ENCODE measurements at places on chromosomes 3 and 15.

DNA sequence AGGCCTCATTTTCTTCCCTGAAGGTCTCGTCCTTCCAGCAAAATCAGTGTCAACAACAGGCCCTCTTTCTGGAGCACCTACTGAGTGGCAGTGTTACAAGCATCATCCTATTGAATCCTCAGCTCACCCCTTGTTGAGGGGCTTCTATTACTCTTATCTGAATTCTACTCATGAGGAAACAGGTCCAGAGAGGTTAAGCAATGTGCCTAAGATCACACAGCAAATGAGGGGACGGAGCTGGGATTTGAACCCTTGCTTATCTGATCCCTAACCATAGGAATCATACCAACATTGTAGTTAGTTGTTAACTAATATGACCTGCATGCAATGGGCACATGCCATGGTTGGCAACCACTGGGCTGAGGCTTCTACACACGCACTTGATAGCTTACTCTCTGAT is 63.0 kb downstream of the SLC6A6 start:
- no peak for DNase-seq

DNA sequence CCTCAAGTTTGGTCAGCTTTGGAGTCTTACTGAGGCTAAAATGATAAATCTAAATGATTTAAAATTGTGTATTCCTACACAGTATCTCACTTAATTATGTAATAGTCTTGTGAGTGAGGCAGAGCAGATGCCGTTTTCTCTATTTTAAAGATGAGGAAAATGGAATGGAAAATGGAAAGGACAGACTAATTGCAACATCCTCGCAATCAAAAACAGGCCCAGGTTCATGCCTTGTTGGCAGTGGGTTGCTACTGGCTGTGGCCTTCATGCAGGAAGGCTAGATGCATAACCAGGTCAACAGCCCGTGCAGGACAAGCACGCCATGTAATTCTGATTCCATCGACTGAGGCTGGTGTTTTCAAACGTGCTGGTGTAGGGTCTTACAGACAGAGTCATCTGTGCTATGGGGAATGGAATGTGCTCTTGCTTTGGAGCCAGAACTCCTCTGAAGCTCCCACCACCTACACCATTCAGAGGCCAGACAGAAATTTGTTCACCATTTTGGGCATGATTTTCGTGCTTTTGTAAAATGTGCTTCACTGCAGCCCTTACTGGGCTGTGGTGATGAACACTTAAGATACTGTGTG is 37.9 kb downstream of the MLH1 start:
- peak; percentile 37 for DNase-seq

- DNase-seq, result no peak
These were observed 511.3 kb downstream of the EDEM1 start for GRCh38 chr3:5698851-5699250.

DNA sequence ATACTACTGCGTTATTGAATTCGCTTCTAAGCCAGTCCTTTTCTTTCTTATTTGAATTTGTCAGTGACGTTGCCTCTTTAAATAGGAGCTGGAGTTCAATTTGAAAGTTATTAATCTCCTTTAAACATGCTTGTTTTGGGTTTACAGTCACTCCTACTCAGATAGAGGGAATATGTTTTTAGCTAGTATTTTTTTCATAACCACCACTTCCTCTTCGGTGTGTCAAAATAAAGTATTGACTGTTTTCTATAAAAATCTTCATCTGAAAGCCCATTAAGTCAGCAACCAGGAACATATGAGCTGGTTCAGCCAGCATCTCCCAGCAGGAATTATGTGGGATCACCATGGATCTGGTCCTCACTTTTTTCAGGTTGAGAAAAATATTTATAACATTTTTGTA is 772.9 kb downstream of the DIPK2A start:
- no peak for DNase-seq

DNA sequence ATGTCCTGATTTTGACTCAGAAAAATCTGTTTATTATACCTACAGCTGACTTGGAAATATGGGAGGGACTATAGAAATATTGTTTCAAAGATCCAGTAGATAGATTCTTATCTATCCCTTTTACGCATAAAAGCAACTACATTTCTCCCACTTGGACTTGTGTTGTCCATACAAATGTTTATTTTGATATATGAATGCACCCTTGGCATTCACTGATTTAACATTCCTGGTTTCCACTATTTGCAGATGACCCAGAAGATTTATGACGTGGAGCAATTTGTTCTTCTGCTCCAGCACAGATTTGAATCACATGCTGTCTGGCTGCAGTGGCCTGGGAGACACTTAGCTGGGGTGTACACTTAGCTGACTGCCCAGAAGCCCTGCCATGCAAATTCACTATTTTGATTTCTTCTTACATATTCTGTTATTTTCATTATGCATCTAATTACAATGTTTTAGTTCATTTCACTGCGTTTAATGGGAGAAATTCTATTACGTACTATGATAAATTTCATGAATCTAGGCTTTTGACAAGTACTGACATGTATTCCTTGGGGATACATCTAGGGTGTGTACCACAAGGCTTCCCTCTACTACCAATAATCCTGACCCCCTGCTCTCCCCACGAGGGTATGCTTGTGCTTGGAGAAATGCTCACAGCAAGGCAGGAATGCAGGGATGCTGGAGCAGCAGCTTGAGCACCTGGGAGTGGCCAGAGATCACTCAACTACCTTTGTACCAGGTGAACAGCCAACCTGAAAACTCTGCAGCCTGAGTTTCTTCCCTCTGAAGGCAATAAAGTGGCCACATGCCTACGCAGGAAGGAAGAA is 223.6 kb upstream of the TBL1XR1 start:
- peak; percentile 86 for DNase-seq

- no peak for DNase-seq
These were observed 435.9 kb downstream of the NR2F2 start for GRCh38 chr15:96766366-96766765.

DNA sequence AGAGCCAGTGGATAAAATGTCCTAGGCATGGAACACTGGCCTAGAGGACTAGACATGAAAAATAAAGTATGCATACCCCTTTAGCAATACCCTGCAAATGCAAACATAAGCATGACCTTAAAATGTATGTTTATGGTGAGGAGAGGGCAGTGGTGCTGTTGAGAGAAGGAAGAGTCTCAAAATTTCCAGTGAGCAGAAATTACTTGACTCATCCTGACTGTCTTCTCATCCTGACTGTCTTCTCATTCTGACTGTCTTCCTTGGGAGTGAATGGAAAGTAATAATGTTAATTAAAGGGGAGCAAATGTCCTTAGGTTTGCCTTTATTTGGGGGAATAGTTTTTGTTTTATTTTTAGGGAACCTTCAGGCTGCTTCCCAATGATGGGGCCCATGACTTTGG is 121.5 kb upstream of the GALNT15 start:
- DNase-seq, result no peak

- peak; percentile 23 for DNase-seq
These were observed 605 bp downstream of the DCUN1D1 start for GRCh38 chr3:182979674-182980191.

- DNase-seq, result no peak
These were observed 173.1 kb upstream of the CHRNA7 start for GRCh38 chr15:31857194-31857593.

DNA sequence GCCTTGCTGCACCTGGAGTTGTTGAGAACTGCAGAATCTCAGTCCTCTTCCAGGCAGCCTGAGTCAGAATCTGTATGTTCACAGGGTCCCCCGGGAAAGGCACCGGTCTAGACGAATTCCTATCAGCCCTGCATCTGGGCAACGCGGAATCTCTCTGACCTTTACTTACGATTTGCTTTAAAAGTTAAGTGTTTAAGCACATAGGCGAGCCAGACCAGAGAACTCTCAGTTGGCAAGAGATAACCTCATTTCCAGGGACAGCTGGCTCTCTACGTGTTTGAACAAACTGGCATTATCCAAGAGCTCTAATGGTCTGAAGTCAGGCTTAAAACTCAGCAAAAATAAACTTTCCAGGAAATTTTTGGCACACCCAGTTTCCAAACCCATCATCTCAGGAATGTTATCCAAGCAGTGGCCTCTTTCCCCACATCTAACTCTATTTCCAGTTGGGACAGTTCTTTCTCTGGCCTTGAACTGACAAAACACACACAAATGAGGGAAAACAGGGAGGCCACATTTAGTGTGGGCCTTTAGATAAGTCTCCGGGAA is 53.4 kb downstream of the HES1 start:
- DNase-seq, result peak; percentile 11

DNA sequence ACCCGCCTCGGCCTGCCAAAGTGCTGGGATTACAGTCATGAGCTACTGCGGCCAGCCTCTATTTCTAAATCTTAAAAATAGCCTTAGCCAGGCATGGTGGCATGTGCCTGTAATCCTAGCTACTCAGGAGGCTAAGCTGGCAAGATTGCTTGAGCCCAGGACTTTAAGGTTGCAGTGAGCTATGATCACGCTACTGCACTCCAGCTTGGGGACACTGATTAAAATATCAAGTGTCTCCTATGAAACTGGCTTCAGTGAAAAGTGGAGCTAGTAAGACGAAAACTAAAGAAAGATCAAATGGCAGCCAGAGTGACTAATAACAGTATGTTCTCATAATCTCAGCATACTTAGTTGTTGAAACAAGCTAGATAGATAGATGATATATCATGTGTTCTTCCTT is 112.5 kb downstream of the STT3B start:
- peak; percentile 35 for DNase-seq

DNA sequence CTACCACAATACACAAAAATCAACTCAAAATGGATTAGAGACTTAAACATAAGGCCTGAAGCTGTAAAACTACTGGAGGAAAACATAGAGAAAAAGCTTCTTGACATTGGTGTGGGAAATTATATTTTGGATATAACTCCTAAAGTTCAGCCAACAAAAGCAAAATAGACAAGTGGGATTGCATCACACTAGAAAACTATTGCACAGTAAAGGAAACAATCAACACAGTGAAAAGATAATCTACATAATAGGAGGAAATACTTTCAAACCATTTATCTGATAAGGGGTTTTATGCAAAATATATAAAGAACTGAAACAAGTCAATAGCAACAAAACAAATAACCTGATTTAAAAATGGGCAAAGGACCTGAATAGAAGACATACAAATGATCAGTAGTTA is 37.6 kb upstream of the TP63 start:
- peak; percentile 8 for DNase-seq

DNA sequence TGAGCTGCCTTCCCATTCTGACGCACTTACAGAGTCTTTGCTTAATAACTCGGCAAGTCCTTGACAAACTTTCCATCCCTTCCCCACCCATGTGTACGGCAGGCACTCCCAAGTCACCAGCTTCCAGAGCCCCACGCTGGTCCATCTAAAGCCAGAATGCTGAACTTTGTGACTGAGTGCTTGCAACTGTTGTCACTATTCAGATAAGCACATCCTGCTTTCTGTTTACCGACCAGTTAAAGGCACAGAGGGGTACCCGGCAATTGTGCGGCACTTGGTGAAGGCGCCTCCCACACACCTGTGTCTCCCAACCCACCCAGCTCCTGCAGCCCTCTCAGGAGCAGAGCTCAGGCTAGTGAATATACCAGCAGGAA is 430.6 kb downstream of the FOXP1 start:
- DNase-seq, result no peak

GRCh38 chr3:43181202-43181821 is 75.4 kb upstream of the POMGNT2 start:
- no peak for DNase-seq

GRCh38 chr3:138449490-138449889 is 15.1 kb downstream of the ESYT3 start:
- DNase-seq, result no peak

- DNase-seq, result no peak
These were observed 14.8 kb upstream of the SH3BP5 start for GRCh38 chr3:15347063-15347736.

DNA sequence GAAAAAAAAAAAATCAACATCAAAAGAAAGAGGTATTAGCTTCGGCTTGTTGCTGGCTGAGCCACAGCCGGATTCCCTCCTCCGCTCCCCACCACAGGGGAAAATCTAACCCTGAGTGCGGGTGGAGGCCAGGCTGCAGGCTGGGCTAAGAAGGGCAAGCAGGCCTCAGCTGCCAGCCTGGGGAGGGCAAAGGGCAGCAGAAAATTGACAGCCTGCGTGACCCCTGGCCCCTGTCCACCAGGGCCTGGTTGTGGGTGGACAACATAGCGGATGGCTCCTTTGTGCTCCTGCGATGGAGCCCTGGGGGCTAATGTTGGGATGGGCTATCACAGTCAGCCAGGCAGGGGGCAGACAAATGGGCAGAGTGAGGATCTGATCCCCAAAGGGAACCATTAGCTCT is 25.4 kb downstream of the CACNA2D2 start:
- no peak for DNase-seq

DNA sequence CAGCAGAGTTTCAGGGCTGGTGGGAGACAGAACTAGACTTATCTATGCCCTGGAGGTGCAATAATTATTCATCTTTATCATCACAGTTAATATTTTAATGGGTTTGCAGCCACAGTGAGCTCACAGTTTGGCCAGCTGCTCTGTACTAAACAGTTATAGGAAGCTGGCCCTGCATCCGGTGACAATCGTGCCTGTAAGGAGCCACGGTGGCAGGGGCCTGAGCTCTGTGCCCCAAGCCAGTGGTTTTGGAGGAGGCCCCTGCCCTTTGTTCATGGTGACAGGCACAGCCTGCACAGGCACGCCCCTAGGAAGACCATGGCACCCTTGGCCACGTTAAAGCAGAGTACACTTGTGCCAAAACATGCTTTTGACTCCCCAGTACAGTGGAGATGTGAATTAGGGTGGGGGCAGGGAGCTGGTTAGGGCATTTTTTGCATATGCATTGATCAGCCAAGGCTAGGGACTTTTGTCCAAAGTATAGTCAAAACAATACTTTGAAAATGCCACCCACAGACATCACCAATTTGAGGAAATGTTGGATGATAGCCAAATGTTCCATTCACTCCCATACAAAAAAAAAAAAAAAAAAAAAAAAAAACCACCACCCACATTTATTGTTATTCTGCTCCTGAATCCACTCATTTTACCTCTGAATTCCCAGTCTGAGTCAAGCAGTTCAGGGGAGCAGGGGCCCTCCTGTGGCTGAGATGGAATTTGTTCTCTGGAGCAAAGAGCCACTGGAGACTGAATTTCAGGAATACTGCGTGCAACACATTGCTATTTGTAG is 3.4 kb upstream of the RFTN1 start:
- DNase-seq, result peak; percentile 64

- peak; percentile 97 for DNase-seq
These were observed 414.9 kb downstream of the RBMS3 start for GRCh38 chr3:29695643-29696198.

DNA sequence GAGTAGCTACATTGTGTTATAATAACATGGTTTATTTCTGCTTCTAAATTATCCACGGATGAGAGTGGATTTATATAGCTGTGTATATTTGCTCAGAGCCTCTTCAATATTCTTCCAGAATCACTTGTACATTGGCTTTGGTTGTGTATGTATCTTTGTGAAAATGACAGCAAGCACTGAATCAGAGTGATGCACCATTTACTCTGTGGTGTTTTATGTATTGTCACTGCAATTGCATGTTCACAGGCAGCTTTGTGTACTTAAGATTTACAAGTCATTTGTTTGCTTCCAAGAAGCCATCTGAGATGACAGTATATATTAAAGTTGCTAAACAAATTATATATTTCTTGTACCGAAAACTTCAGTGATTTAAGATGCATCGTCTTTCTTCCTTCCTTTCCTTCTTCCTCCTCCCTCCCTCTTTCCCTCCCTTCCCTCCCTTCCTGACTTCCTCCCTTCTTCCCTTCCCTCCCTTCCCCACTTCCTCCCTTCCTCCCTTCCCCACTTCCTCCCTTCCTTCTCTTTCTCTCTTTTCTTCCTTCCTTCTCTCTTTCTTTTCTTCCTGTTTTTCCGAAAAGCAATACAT is 362.3 kb upstream of the GOLIM4 start:
- DNase-seq, result no peak

- no peak for DNase-seq
These were observed 39.0 kb downstream of the UNC13C start for GRCh38 chr15:54017251-54017650.

- no peak for DNase-seq
These were observed 77.9 kb downstream of the SPSB4 start for GRCh38 chr3:141129049-141129448.
